ENCODE measurements at places on chromosomes 13 and 19. TPM values are rescaled to one million over a fixed set of nuclear protein-coding genes. Genes with fewer than 3 reads are reported as not detected.

Gene LILRB3
- total RNA-seq = 11.7 TPM

Gene AKAP8
- 31.6 TPM for total RNA-seq

Gene KLK6
- not detected for total RNA-seq

Gene DLEU7
- 1.1 TPM for total RNA-seq

Gene KISS1R
- total RNA-seq = not detected

Gene GSX1
- not detected for total RNA-seq

Gene ZNF837
- 5.4 TPM for total RNA-seq

Gene ACP5
- total RNA-seq = 8.6 TPM

Gene FGF14
- total RNA-seq = 3.0 TPM

Gene TUBB4A
- total RNA-seq = 83.7 TPM

Gene MYCBP2
- total RNA-seq = 67.0 TPM

Gene KLK15
- total RNA-seq = 0.28 TPM

Gene PRRG2
- total RNA-seq = 1.1 TPM

Gene UGGT2
- total RNA-seq = 59.0 TPM

Gene TTC9B
- not detected for total RNA-seq

Data from adrenal gland (tissue), 19 donors.